ENCODE measurements at places on chromosomes 7 and 10.

DNA sequence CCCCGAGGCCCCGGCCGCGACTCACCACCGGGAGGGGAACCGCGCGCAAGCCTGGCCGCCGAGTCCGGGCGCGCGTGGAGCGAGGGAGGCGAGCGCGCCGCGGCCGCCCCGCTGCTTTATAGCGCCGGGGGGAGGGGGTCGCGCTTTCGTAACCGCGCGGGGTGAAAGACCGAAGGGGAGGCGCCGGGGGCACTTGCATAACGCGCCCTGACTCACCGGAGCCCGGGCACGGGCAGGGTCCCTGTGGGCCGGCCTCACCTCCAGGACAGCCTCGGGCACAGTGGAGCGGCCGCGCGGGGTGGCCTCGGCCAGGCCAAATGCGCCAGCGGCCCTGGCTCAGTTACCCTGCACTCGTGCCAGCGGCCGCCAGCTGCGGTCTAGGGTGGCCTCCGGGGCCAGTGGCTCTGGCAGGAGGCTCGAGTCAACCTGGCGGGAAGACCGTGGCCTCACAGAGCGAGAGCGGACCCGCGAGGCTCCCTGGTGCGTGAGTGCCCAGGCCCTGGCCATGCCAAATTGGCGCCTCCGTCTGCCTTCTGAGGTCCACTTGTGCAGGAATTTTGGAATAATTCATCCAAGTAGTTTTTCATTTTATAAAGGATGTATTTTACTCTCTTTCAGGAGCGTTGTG, at the start of gene RBP4:
TSS of gene RBP4 (minus strand) at position 90 of the 628 bp plus-strand sequence. CDS start 207 bp downstream, outside the sequence.
- no peak for DNase-seq

DNA sequence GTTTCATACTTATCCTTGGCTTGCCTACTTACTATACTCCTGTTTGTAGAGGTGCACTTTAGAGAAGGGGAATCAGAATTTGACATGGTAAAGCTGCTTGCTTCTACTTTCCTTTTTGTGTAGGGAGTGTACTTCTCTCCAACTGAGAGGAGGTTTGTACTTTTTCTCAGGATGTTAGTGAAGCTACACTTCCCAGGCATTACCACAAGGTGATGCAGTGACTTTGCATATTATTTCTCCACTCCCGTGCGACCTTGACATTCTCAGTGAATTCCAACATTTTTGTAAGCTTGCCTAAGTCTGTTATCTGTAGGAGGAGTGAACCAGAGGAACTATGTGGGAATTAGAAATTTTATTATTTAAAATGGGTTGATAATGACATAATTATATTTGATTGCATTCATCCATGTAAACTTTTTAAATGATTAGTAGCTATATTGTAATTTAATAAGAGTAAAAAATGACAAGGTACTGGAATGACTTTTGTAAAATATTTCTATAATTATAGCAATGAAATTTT, 5.2 kb downstream of the TAX1BP1 start:
- DNase-seq = no peak

GRCh38 chr10:5719546-5719945, 34.9 kb downstream of the TASOR2 start:
- DNase-seq = no peak

- DNase-seq = no peak
Observed at GRCh38 chr10:42963312-42963711, 113.6 kb upstream of the RET start.

DNA sequence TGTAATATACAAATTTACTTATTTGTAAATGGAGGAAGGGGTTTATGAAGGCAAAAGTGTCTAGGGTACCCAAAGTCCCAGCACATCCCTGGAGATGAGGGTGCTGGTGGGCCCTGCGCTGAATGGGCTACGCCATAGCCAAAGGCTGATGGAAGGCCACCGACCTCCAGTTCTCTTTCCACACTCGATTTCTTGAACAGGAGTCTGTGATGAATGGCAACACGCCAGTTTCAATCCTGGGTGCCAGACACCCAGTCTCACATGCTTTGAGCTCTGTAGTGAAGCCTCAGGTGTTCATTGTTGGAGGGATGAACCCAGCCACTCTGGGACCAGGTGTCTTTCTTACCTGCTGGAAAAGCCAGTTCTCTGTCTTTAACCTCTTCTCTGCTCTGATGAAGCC, 752 bp downstream of the LRMDA start:
- no peak for DNase-seq

DNA sequence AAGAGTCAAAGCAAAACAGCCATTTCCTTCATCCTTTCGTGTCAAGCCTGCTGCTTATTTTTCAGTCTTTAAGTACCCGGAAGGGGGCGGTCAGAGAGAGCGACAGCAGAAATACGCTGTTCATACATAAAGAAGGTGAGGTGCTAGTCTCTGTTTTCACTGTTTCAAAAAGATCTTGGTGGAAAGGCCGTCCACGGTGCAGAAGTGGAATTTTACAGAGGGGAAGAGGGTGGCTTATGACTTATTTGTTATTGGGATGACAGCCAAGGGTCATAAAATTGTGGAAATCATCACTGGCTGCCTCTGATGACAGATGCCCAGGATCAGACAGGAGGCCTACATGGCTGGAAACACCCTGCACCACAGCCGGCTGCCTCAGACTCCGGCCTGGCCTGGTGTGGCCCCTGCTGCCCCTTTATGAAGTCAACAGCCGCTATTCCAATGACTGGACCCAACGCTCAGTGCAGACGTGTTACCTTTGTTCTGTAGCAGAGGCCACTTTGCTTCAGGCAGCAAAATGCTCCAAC, 57.0 kb downstream of the HIPK2 start:
- DNase-seq = no peak

GRCh38 chr10:58511765-58512490, 744 bp upstream of the BICC1 start:
- DNase-seq = no peak

GRCh38 chr10:3708852-3709251, 76.2 kb downstream of the KLF6 start:
- no peak for DNase-seq

DNA sequence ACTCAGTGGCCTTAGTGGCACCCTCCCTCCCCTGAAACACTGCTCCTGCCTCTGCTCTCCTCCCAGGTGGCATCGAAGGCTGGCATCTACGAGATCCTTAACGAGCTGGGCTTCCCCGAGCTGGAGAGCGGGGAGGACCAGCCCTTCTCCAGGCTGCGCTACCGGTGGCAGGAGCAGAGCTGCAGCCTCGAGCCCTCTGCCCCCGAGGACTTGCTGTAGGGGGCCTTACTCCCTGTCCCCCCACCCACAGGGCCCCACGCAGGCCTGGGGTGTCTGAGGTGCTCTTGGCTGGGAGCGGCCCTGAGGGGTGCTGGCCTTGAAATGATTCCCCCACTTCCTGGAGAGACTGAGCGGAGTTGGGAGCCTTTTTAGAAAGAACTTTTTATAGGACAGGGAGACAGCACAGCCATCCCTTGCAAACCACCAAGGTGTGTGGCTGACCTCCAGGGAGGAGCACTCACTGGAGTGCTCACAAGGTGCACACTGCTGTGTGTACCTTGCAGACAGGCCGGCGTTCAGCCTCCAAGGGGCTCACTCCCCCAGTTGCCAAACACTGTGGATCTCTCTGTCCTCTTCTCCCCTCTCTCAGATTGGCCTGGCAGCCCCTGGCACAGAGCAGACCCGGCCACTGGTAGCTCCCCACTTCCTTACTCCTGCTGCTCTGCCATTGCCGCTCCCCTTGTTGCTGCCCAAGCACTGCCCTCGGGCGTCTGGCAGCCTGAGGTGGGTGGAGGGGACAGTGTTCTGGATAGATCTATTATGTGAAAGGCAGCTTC, 35.8 kb downstream of the PRF1 start:
- no peak for DNase-seq

GRCh38 chr7:130400120-130400572, 19.9 kb downstream of the CPA1 start:
- no peak for DNase-seq

DNA sequence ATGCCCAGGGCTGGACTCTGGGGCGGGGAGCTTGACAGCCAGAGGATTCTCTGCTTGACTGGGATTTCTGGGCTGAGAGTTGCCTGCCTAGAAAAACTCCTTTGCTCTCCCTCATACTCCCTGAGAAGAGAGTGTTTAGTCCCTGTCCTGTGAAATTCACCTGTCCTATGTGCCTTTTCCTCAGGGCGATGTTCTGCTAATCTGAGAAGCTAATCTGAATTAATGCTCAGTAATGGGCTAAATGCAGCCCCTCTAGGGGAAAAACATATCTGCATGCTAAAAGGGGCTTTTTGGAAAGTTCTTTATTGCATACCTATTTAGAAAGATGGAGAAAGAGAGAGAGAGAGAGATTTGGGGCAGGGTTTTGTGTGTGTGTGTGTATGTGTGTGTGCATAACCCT, 454.4 kb downstream of the GATA3 start:
- no peak for DNase-seq

- peak; percentile 13 for DNase-seq
Observed at GRCh38 chr7:31735991-31736982, 49.3 kb downstream of the PPP1R17 start.

GRCh38 chr7:41882256-41882655, 179.4 kb upstream of the INHBA start:
- no peak for DNase-seq

DNA sequence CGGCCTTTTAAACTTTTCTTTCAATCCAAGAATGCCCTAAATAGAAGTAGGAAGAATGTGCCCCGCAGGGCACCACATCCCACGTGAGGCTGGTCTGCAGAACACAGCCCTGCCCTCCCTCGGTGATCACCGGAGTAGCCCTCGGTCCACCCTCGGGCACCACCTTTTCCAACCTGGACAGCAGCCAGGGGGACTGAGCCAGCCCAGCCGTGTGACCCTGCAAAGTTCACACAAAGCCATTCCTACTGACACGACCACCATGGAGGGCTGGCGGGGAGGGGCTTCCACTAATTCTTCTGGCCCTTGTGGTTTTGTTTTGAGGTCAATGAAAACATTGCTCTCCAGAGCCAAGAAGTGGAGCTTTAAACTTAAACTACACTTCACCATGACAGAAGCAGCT, 132.2 kb downstream of the TCERG1L start:
- DNase-seq = no peak

DNA sequence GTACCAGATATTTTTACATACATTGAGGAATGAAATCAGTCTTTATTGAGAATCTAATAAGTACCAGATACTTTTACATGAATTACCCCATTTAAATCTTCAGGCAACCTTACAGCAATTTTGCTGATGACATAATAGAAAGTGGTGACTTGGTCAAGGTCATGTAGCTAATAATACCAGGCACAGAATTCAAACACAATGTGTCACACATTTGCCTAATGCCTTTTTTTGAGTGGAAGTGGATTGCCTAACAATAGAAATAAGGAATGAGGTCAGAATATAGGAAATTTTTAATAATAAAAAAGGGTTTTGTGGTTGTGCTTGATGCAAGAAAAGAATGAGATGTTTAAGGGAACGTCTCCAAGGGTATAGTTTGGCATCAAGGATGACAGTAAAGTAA, 466.6 kb upstream of the IGFBP3 start:
- no peak for DNase-seq

DNA sequence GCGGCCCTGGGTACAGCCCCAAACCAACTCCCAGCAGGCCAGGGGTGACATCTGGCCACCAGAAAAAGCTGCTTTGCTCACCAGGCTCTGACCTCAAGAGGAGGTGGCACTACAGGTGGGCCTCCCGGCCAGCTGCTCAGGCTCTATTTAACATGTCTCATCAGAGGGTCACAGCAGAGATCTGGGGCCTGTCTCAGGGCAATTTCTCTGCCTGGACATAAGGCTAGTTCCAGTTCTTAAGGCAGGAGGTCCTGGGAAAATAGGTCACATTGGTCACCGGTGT, 88.6 kb downstream of the GFRA1 start:
- DNase-seq = no peak

DNA sequence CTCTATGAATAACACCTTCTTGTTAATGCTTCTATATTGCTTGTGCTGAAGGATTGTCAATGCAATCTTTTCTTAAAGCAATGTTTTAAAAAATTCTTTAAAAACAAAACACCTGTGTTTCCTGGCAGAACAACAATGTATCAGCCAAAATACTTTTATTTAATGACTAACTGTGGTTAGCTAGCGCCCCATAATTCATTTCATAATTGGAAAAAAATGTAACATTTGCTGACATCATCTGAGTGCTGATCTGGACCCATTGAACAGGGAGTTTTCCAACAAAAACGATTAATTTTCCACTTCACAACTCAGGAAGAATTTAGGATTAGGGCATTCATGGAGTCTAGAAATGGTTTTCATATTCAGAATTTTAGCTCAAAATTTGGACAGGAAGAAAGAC, 137.6 kb upstream of the CDK6 start:
- DNase-seq = peak; percentile 41

DNA sequence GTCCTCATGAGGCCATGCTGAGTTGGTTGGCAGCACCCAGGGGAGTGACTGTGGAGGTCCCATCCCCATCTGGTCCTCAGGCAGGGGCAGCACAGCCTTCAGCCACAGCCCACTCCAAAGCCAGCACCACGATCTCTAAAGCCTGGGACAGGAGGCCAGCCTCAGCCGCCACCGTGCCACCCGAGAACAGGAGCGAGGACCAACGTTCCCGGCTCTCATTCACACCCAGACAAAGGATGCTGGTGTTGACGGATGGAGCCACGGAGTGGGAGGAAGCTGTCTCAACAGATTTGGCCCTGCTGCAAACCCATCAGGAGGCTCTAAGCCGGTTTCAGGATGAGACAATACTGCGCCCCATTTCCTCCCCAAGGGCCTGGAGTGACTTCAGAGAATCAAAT, 42.7 kb upstream of the PPP2R2D start:
- no peak for DNase-seq

GRCh38 chr7:136845899-136846465, 22.5 kb upstream of the CHRM2 start:
- DNase-seq = no peak

GRCh38 chr7:26237035-26237807, 35.7 kb downstream of the CBX3 start:
- DNase-seq = no peak

- DNase-seq = no peak
Observed at GRCh38 chr10:89591796-89592271, 53.2 kb downstream of the PANK1 start.

- DNase-seq = no peak
Observed at GRCh38 chr7:36546331-36546730, 156.7 kb downstream of the ANLN start.

DNA sequence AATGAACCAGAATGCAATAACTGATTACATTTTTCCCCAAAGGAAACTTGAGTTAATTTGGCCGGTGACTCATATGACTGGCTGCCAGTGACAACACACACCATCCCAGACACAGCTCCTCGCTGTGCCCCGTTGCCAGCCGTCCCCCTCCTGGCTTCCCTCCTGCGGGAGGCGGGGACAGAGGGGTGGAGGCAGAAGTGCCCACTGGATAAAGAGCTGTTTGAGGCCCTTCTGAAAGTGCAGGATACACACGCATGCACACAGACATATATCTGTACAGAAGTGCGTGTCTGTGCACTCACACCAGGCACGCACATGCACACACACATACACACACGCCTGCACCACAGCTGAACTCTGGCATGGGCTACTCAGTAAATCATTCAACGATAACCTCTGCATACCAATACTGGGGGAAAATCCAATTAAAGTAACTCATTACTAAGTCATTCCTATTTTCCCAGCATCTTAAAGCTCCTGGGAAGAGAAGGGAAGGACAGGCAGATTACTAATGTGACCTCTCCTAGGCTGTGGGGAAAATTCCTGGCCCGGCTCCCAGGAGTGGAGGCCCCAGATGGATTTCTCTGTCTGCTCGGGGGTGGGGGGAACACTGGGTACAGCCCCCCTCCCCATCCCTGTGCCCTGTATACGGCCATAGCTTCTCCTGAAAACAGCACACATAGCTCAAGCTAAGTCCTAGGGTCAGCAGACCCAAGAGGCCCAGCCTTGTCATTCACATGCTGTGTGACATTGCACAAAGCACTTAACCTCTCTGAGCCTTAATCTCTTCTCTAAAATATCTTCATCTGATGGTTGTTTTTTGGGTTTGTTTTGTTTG, 52.3 kb upstream of the MYL10 start:
- no peak for DNase-seq

- no peak for DNase-seq
Observed at GRCh38 chr7:1457949-1458682, 1.2 kb downstream of the MICALL2 start.
